C1 segment of cervical spinal cord (tissue), 14 donors: ENCODE measurements at places on chromosomes 3 and 15.

GRCh38 chr3:19103510-19103909 lies 44.8 kb upstream of the KCNH8 start:
- no peak for DNase-seq

- no peak for DNase-seq
Measured at GRCh38 chr3:109806929-109807328, 469.6 kb upstream of the DPPA4 start.

DNA sequence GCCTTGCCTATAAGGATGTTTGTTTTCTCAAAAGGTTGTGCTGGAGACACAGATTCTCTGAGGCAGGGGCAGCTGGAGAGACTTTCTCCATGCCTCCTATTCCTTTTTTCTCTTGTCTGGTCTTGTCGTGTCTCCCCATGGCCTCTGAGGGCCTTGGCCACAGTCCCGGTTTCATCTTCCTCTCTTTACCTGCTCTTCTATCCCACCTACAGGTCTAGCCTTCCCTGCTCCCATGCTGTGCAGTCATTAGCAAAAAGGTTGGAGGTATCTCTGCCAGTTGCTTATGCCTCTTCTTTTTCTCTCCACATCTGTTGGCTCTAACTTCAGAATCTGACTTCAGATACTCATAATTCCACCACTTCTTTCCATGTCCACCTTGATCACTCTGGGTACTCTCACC lies 191.1 kb downstream of the IL20RB start:
- DNase-seq: no peak

DNA sequence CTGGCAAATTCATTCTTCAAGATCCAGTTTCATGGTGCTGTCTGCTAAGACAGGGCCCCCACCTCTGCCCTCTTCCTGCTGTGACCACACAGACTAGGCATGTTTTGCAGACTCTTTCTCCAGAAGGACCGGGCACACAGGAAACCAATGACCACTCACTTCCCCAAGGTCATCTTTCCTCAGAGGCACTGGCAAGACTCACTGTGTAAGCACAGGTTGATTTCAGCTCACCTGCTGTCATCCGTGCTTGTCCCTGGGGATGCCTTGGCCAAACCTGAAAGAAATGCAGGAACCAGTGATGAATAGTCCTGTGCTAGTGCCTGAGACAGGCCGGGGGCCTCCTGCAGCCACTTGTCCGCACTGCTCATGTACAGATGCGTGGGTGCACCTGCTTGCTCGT lies 33.5 kb downstream of the ALS2CL start:
- DNase-seq: no peak

DNA sequence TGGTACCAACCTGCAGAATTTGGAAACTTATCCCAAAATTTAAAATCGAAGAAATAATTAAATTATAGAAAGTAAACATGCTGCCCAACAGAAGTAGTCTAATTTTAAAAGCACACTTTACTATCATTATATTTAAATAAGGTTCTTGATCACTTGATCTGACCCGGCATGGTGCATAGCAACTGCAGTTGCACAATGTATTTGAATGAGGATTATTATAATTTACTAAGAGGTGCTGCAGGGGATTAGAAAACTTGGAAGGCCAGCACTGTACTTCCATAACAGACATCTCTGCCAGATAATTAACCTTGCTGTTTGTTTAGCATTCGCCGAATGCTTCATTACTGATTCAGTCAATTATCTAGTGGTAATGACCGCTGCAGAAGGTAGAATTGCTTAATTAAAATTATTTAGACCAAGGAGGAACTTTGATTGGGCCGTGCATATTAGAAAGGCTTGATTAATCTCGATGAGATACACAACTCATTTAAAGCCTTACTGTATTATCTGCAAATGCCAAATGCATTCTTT lies 971.6 kb downstream of the ZPLD1 start:
- no peak for DNase-seq

DNA sequence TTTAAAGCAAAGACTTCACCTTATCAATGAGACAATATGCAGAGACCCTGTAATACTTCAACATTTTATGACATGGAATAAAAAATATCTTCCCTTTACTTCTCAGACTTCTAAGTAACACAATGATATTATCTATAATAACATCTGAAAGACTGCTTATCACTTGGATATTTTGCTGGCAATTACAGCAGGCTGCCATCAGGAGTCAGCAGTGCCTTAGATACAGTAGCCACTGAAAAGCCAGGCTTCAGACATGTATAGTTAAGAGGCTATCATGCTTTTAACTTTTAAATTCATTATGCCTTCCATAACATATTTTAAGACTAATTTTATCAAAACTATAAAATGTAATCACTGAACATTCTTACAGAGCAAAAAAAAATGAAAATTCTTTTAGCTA lies 227.5 kb downstream of the NEK10 start:
- DNase-seq: no peak

- DNase-seq: no peak
Measured at GRCh38 chr3:124685481-124685880, 44.8 kb upstream of the UMPS start.

DNA sequence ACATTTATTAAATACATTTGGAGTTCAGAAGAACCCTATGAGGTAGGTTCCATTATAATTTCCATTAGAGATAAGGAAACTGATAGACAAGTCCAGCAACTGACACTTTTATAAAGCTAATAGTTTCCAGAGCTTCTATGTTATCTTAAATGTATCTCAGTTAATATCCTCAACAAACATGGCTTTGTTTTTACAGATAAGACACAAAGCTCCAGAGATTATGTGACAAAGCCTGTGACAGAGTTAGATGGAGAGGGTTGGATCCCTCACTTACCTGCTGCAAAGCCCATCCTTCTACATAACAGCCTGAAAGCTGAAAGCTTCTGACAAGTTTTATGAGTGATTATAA lies 473 bp upstream of the COMMD2 start:
- DNase-seq: no peak

DNA sequence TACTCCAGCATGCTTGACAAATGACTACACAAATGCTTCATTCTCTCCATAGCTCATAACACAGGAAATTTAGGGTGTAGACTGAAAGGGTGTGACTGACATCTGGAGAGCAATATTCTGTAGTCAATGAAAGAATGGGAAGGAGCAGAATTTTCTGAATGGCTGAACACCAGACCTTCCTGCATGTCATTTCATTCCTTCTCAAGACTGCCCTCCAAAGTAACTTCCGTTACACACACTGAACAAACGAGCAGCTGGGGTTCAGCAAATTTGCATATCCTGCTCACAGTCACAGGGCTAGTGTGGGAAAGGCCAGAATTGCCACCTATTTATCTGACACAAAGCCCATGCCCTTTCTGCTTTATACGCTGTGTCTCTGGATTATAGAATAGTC lies 325.0 kb upstream of the CFAP20DC start:
- no peak for DNase-seq

DNA sequence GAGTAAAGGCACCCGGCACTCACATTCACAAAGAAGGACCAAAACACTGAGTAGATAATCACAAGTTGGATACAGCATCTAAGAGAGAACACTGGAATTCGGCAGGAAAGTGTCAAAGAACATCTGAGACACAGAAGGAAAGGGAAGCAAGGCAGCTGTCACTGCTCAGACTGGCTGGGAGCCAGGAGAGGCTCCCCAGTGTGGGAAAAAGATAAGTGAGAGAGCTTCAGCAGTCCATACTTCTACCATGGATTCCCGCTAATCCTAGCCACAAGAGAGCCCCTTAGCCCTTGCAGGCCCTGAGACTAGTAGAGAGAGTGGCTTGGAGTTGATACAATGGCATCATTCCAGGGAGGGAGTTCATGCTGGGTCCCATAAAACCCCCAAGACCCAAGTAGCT lies 36.7 kb upstream of the CP start:
- DNase-seq: no peak

DNA sequence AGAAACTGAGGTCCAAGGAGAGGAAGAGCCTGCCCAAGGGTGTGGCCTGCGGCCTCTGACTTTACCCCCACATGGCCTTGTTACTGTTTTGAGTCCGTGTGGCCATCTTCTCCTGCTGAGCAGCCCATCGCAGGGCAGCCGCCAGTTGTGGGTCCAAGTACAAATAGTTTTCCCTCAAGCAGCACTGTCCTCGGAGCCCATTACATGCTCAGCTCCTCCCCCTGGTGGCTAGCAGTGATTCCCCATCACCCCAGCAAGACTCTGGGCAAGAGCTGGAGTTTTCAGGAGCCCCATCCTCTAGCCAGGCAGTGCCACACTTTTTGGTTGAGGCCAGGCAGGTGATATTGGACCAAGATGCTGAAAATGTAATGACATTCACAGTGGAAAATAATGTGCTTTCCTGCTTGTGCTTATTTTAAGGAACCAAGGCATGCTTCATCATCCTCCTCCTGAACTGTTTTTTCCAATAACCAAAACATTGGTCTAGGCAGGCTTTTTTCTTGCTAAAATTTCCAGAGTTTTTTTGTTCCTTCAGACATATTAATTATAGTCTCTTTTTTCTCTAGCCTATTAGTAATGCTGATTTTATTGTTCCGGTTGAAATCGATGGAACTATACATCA lies 23.2 kb upstream of the VILL start:
- no peak for DNase-seq

GRCh38 chr15:59722476-59722875 lies 33.4 kb upstream of the BNIP2 start:
- DNase-seq: no peak

DNA sequence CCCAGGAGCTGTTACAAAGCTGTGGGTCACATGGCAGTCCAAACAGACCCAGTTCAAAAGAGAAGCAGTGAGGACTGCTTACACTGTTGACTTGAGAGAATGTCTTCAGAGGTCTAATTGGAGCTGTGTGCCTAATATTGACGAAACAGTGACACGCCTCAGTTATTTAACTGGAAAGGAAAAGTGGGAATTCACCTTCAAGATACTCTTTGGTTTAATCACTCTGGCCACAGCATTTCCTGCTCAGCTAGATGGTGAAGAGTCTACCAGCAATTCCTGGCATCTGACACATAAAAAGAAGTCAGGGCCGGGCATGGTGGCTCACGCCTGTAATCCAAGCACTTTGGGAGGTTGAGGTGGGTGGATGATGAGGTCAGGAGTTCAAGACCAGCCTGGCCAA lies 326.4 kb downstream of the SV2B start:
- DNase-seq: no peak

DNA sequence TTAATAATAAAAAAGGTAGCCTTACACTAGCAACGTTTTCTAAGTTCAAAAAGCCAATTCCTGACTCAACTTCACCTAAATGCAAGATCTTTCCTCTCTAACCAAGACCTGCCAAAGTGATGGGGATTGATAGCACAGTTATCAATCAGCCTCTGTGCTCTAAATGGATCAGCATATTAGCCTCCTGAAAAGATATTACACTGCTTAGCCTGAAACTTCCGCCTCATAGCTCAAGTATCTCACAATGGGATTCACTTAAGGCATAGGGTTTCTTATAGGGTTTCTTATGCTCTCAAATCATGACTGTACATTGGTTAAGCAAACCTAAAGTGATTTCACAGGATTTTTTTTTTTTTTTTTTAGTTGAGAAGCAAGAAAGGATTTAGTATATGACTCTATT lies 436 bp upstream of the SLC9A9 start:
- no peak for DNase-seq

- DNase-seq: no peak
Measured at GRCh38 chr3:102348904-102349303, 85.9 kb upstream of the ZPLD1 start.

GRCh38 chr15:63857461-63857856 lies 23.7 kb upstream of the HERC1 start:
- no peak for DNase-seq

DNA sequence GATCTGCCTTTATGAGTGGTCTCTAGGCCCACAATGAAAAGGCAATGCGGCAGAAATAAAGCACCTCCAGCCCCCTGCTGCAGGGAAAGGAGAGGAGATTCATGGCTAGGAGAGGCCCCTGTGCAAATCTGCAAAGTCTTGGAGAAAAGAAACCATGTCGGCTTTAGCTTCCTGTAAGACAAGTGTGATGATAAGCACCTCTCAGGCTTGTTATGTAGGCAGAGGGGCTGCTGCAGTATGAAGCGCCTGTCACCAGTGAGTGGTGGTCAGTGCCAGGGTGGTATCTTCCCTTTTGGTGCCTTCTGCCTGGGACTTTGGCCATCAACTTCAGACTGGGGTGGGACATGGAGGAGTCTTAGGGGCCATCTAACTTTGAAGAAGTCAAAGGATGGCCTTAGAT lies 59.2 kb upstream of the ARHGEF3 start:
- no peak for DNase-seq

DNA sequence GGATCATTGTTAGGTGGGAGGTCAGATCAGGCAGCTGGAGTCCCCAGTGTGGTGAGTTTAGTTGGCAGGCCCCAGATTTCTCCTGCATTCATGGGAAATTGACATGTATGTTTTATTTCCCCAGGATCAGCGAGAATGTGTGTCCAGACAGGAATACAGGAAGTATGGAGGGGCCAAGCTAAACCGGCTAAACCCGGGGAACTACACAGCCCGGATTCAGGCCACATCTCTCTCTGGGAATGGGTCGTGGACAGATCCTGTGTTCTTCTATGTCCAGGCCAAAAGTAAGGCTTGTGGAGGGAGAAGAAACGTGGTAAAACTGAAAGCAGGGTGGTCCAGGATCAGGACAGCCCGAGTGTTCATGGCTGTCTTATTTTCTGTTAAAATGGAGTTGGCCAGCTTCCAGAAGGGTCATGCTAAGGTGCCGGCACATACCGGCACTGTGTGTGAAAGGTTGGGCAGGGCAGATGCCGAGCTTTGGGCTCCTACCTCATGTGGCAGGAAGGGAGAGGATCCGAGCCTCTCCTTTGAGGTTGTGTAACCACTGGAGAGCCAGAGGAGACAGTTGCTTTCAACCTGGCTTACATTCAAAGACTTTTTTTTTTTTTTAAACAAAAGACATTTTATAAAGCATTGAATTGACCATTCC lies 83.1 kb downstream of the PGPEP1L start:
- DNase-seq: no peak

- DNase-seq: no peak
Measured at GRCh38 chr15:34514251-34514670, 69.2 kb downstream of the GOLGA8B start.

- DNase-seq: no peak
Measured at GRCh38 chr15:36954486-36954885, 145.9 kb downstream of the MEIS2 start.

GRCh38 chr15:41783296-41783695 lies 9.0 kb downstream of the MAPKBP1 start:
- DNase-seq: no peak

- DNase-seq: no peak
Measured at GRCh38 chr3:13124631-13125030, 51.4 kb upstream of the IQSEC1 start.

GRCh38 chr3:148021381-148021780 lies 612.2 kb downstream of the ZIC1 start:
- no peak for DNase-seq

- no peak for DNase-seq
Measured at GRCh38 chr3:108489776-108490175, 20.6 kb downstream of the MYH15 start.

DNA sequence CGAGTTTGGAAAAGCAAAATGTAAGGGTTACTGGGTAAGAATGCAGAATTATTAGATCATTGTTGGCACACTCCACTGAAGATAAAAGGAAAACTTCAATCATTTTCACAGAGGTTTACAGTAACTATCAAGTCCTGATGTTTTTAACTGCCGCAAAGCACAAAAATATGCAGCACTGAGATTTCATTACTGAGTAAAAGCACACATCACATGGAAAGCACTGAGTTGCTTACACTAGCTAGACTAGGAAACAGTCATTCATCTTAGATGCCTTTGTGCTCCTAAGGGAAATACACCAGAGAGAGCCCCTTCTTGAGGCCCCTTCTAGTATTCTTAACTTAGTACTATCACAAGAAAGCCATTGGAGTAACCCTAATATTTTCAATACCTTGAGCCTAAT lies 11.8 kb upstream of the P2RY1 start:
- no peak for DNase-seq

- DNase-seq: no peak
Measured at GRCh38 chr3:53804697-53805462, 41.3 kb downstream of the CHDH start.
